ENCODE measurements at places on chromosomes 16 and 17. TPM values are rescaled to one million over a fixed set of nuclear protein-coding genes. Genes with fewer than 3 reads are reported as not detected.

P2RX5 gene
- total RNA-seq, result not detected

DNA sequence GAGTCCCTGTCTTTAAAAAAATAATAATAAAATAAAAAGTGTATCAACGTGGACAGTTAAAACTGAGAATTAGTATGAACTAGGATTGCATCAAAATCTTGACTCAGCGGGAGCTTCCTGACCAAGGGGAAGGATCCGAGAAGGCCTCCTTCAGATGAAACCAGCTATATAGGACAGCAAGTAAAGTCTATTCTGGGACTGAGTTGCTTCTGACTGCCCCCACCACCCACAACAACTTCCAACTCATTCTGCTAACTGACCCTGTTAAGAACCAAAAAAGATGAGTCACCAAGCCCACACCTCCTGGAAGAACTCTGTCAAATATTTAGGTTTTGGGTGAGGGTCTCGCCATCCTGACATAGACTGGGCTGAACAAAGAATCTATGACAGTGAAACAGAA, 24.9 kb downstream of the MPP3 start:
- no peak for DNase-seq

DNA sequence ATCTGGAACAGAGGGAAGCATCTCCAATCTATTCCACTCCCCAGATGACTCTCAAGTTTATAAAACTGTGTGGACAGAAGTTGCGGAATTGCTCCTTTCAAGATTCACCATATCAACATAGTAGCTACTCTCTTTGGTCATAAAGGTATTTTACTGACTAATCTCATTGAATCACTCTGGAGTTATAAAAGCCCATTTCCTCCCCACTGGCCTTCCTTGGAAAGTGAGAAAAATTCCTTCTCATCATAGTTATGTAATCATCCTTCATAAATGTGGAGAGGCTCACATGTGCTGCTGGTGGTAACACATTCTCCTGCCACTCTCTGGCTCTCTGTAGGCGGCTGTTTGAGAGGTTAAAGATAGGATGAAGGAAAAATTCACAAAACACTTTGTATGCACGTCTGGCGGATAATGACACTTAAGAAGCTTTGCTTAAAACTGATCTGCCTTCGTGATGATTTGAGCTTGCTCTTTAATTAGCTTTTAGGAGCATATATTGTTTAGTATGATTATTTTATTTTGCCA, 1034.0 kb upstream of the EEF2KMT start:
- DNase-seq, result no peak

DNA sequence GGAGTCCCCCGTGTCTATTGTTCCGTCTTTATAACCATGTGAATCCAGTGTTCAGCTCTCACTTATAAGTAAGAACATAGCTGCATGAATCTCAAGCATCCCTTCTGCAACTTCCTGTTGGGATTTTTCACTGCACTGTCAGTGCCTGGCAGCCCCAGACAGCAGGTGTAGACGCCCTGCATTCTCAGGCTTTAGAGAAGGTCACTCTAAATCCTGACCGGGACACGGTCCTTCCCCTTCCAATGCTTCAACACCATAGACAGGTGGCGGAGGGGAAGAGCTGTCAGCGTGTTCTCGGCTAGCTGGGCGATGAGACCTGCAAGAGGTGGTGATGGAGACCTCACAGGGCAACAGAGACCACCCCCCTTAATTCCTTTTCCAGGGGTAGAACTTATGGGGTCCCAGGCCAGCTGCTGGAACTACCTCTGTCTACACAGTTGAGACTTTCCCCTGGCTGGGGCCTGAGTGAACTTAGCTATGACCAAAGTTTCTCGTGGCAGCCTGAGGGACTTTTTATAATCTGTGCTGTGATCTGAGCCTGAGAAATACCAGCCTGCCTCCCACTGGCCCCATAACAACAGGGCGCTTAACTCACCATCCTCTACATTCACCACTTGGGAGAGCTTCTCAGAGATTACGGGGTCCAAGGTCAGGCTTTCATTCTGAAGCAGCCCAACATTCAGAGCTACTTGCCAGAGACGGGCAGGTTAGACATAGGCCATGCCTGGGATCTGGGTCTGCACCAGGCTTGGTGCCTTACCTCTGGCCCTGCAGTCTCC, 143.2 kb upstream of the TNRC6C start:
- DNase-seq, result no peak

DNA sequence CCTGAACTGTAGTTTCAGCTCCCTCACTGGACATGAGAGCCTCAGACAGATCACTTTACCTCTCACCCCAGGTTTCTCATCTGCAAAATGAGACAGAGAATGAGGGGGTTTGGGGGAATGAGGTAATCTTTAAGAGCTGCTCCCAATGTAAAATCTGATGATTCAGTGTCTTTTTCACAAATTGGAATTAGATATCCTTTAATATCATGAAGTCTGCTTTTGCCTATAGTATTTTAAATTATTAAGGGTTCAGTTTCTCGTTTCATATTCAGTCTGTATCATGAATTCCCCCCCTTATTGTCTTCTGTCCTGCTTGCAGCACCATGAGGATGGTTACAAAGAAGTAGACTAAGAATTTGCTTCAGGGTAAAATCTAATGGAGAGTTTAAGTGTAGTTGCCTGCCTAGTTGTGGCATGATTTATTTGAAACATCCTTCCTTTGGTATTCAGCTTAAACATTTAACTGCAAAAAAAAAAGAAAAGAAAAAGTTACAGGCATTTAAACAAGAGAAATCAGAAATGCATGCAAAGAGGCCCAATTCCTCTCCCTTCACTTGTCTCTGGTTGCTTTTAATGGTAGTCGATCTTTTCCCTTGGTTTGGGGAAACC, 77.3 kb downstream of the WNT3 start:
- no peak for DNase-seq

- DNase-seq, result no peak
Measured at GRCh38 chr16:61998460-61998859, 37.8 kb downstream of the CDH8 start.

DNA sequence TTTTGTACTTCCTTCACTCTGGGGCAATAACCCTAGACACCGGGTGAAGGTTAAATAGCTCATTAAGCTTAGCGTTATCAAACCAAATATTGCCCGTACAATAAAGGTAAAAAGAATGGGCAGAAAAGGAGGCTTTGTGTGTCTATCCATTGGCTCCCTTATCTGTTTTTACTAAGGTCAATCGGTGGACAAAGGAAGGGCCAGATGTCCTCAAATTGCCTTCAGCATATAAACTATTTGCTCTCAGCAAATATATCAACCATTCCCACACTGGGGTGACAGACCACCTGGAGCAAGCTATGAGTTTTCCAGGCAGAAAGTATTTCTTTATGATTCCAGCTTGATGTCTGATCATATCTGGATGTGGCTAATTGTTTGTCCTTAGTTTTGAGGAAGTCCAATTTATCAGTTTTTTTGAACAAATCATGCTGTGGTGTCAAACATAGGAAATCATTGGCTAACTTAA, 25.3 kb upstream of the WIPI1 start:
- DNase-seq, result no peak

ARHGAP44 gene
- total RNA-seq, result 10.3 TPM

DNAH17 gene
- 0.14 TPM for total RNA-seq

KRT24 gene
- not detected for total RNA-seq
